Smooth muscle cell of bladder (primary cell): ENCODE measurements at places on chromosomes 5 and 9. TPM values are rescaled to one million over a fixed set of nuclear protein-coding genes. Genes with fewer than 3 reads are reported as not detected.

Gene WNT8A
- total RNA-seq, result not detected in 2 replicates

Gene RNF183
- total RNA-seq, result not detected in 2 replicates

Gene TRIP13
- total RNA-seq, result 3.4 and 4.6 TPM in 2 replicates

Gene SPINK4
- 0.74 and 2.6 TPM in 2 replicates for total RNA-seq

Gene PALM2AKAP2
- 9.7 and 15.6 TPM in 2 replicates for total RNA-seq

Gene TSC1
- 26.5 and 34.3 TPM in 2 replicates for total RNA-seq

Gene MELK
- 5.0 and 6.0 TPM in 2 replicates for total RNA-seq

Gene EIF4E1B
- total RNA-seq, result not detected in 2 replicates

Gene C9orf153
- total RNA-seq, result 0.18 and 0.43 TPM in 2 replicates

Gene MORN5
- total RNA-seq, result not detected in 2 replicates

Gene CYLC2
- not detected in 2 replicates for total RNA-seq

Gene COX7C
- total RNA-seq, result 226 and 241 TPM in 2 replicates

Gene EXOSC2
- total RNA-seq, result 18.9 and 30.5 TPM in 2 replicates

Gene ZNF354C
- total RNA-seq, result 6.7 and 7.7 TPM in 2 replicates

Gene DMRT3
- not detected in 2 replicates for total RNA-seq

Gene SPATA31A3
- not detected in 2 replicates for total RNA-seq

Gene NPM1
- total RNA-seq, result 1,458 and 1,569 TPM in 2 replicates

Gene LECT2
- total RNA-seq, result not detected in 2 replicates

Gene ACOT12
- 0.74 and 2.1 TPM in 2 replicates for total RNA-seq

Gene MLANA
- total RNA-seq, result not detected in 2 replicates

Gene TMED7
- 132 and 142 TPM in 2 replicates for total RNA-seq

Gene SLCO6A1
- total RNA-seq, result not detected in 2 replicates

Gene FBXO10
- total RNA-seq, result 9.2 and 13.0 TPM in 2 replicates

Gene KIF4B
- under 0.01 TPM in 1 of 2 replicates, not detected in the other for total RNA-seq

Gene TRIM7
- total RNA-seq, result 1.2 and 2.8 TPM in 2 replicates

Gene MOB3B
- total RNA-seq, result 0.14 and 0.18 TPM in 2 replicates

Gene PCDHGA12
- 9.1 and 11.7 TPM in 2 replicates for total RNA-seq

Gene STPG3
- not detected in 2 replicates for total RNA-seq

Gene PRELID1
- total RNA-seq, result 86.3 and 92.4 TPM in 2 replicates

Gene ANKRD31
- 0.09 and 0.14 TPM in 2 replicates for total RNA-seq

Gene GFI1B
- total RNA-seq, result not detected in 2 replicates

Gene TAF1L
- under 0.01 TPM in 1 of 2 replicates, not detected in the other for total RNA-seq

Gene NRG2
- 0.18 and 0.28 TPM in 2 replicates for total RNA-seq

Gene TMEM174
- not detected in 2 replicates for total RNA-seq

Gene TSLP
- 3.4 and 3.8 TPM in 2 replicates for total RNA-seq

Gene TSSK1B
- total RNA-seq, result 0.09 and 0.14 TPM in 2 replicates

Gene AFAP1L1
- total RNA-seq, result 2.4 and 2.8 TPM in 2 replicates

Gene FOXD4
- under 0.01 and 0.28 TPM in 2 replicates for total RNA-seq

Gene NPDC1
- total RNA-seq, result 12.1 and 18.4 TPM in 2 replicates
